B cell (primary cell): ENCODE measurements at places on chromosomes 5 and 9. TPM values are rescaled to one million over a fixed set of nuclear protein-coding genes. Genes with fewer than 3 reads are reported as not detected.

JAKMIP2 gene
- total RNA-seq, result 2.4 and 4.1 TPM in 2 replicates

PHF19 gene
- total RNA-seq, result 20.9 and 26.0 TPM in 2 replicates

ECSCR gene
- not detected in 2 replicates for total RNA-seq

HOMER1 gene
- total RNA-seq, result 4.1 and 5.4 TPM in 2 replicates

RLN2 gene
- 1.0 and 3.5 TPM in 2 replicates for total RNA-seq

GFI1B gene
- 0.85 TPM in 1 of 2 replicates, not detected in the other for total RNA-seq

SLC9A3 gene
- 0.84 and 1.3 TPM in 2 replicates for total RNA-seq

SLC6A7 gene
- total RNA-seq, result not detected in 2 replicates

ATP10B gene
- total RNA-seq, result not detected in 2 replicates

ENTREP1 gene
- total RNA-seq, result not detected in 2 replicates

TXNDC8 gene
- total RNA-seq, result not detected in 2 replicates

BSPRY gene
- 0.58 and 0.59 TPM in 2 replicates for total RNA-seq

PDGFRB gene
- 3.4 and 3.6 TPM in 2 replicates for total RNA-seq

SV2C gene
- 0.07 TPM in 1 of 2 replicates, not detected in the other for total RNA-seq

PHF24 gene
- not detected in 2 replicates for total RNA-seq

PTGER4 gene
- 26.3 and 26.8 TPM in 2 replicates for total RNA-seq

FUT7 gene
- 7.0 and 8.2 TPM in 2 replicates for total RNA-seq

KYAT1 gene
- 6.4 and 7.0 TPM in 2 replicates for total RNA-seq

OGN gene
- not detected in 2 replicates for total RNA-seq

LHX3 gene
- 0.19 and 0.30 TPM in 2 replicates for total RNA-seq

RIC1 gene
- total RNA-seq, result 58.8 and 58.9 TPM in 2 replicates

FBXL7 gene
- total RNA-seq, result not detected in 2 replicates

LCN12 gene
- 1.9 and 2.6 TPM in 2 replicates for total RNA-seq

MELK gene
- 0.17 TPM in 1 of 2 replicates, not detected in the other for total RNA-seq

ZNF366 gene
- not detected in 2 replicates for total RNA-seq

GTF2H2 gene
- total RNA-seq, result 39.6 and 45.2 TPM in 2 replicates

RGS7BP gene
- total RNA-seq, result not detected in 2 replicates

DAB2IP gene
- total RNA-seq, result 3.6 and 3.9 TPM in 2 replicates

ADAMTS13 gene
- 2.5 and 3.3 TPM in 2 replicates for total RNA-seq

BAAT gene
- total RNA-seq, result not detected in 2 replicates

FCN2 gene
- not detected in 2 replicates for total RNA-seq

SSNA1 gene
- 52.9 and 53.6 TPM in 2 replicates for total RNA-seq

PCDHGB2 gene
- total RNA-seq, result 3.3 and 3.9 TPM in 2 replicates

GABRP gene
- total RNA-seq, result not detected in 2 replicates

PRUNE2 gene
- total RNA-seq, result 0.12 TPM in 1 of 2 replicates, not detected in the other

CARTPT gene
- not detected in 2 replicates for total RNA-seq

CAVIN4 gene
- total RNA-seq, result 0.17 and 0.19 TPM in 2 replicates

SARDH gene
- 0.07 and 0.32 TPM in 2 replicates for total RNA-seq

GPR151 gene
- not detected in 2 replicates for total RNA-seq

GGTA1 gene
- not detected in 2 replicates for total RNA-seq

DND1 gene
- total RNA-seq, result 2.5 and 3.0 TPM in 2 replicates

CCNB1 gene
- total RNA-seq, result 8.5 and 8.6 TPM in 2 replicates

KCTD16 gene
- 0.17 TPM in 1 of 2 replicates, not detected in the other for total RNA-seq

CCDC180 gene
- total RNA-seq, result 7.1 and 14.1 TPM in 2 replicates
